Left renal pelvis (tissue), 4 donors: ENCODE measurements at places on chromosomes 5 and 9.

GRCh38 chr5:124124711-124125229, 612.8 kb downstream of the CSNK1G3 start:
- DNase-seq = no peak

- DNase-seq = no peak
These were observed 72.3 kb downstream of the GNA14 start for GRCh38 chr9:77575785-77576184.

DNA sequence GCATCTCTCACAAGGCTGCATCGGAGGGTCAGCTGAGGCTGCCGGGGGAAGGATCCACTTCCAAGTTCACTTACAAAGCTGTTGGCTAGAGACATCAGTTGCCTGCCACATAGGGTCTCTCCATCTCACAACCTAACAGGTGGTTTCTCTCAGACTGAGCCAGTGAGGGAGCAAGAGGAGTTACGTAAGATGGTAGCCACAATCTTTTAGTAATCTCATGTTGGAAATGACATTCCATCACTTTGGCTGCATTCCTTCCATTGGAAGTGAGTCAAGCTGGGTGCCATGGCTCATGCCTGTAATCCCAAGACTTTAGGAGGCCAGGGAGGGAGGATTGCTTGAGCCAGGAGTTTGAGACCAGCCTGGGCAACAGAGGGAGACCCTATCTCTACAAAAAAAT, 7.4 kb upstream of the GRK6 start:
- no peak for DNase-seq

- no peak for DNase-seq
These were observed 34.1 kb downstream of the PRRC1 start for GRCh38 chr5:127551410-127552041.

- DNase-seq = no peak
These were observed 207.9 kb upstream of the SLC27A6 start for GRCh38 chr5:128757196-128757959.

DNA sequence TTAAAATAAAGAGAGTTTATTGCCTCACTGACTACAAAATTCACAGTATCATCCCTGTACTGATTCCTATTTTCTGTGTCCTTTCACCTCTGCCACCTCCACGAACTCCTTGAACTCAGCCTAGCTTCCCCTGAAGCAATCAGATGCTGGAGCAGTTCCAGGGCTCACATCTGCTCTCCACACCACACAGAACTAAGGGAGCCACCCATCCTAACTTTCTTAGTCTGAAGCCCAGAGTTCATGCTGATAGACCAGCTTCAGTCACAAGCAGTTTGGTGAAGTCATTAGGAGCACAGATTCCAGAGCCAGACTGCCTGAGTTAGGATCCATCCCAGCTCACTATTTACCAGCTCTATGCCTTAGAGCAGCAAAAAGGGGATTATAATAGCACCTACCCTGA, 15.6 kb upstream of the EPB41L4A start:
- no peak for DNase-seq

- no peak for DNase-seq
These were observed 234.1 kb upstream of the ACTBL2 start for GRCh38 chr5:57716661-57717060.

DNA sequence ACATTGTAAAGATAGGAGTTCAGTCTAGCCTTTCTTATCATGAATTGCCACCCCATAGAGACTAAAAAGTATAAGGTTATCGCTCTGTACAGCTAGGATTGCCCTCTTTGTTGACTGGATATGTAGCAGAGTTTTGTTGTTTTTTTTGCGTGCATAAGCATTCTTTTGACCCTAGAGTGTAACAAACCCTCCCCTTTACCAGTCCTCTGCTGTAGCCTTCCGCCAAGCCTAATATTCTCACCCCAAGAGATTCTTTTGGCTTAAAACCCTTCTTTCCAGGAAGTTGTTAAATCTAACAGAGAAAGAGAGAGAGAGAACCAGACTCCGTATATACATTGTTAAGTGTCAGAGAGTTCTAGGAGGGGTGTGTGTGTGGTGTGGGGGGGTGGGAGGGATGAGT, 113.9 kb downstream of the FGF1 start:
- no peak for DNase-seq

GRCh38 chr9:95504053-95504963, 12.5 kb downstream of the PTCH1 start:
- DNase-seq = no peak

GRCh38 chr5:5983261-5983980, 394.9 kb downstream of the MED10 start:
- DNase-seq = no peak

DNA sequence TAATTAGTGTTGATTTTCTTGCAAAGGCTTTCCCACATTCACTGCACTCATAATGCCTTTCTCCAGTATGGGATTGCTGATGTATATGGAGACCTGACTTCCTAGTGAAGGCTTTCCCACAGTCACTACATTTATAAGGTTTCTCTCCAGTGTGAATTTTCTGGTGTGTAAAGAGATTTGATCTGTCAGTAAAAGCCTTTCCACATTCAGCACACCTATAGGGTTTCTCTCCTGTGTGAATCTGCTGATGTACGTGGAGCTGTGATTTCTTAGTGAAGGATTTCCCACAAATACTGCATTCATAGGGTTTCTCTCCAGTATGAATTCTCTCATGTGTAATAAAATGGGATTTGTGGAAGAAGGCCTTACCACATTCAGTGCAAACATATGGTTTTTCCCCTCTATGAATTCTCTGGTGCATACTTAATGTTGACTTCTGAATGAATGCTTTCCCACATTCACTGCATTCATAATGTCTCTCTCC, 31.1 kb downstream of the ZNF484 start:
- DNase-seq = no peak

DNA sequence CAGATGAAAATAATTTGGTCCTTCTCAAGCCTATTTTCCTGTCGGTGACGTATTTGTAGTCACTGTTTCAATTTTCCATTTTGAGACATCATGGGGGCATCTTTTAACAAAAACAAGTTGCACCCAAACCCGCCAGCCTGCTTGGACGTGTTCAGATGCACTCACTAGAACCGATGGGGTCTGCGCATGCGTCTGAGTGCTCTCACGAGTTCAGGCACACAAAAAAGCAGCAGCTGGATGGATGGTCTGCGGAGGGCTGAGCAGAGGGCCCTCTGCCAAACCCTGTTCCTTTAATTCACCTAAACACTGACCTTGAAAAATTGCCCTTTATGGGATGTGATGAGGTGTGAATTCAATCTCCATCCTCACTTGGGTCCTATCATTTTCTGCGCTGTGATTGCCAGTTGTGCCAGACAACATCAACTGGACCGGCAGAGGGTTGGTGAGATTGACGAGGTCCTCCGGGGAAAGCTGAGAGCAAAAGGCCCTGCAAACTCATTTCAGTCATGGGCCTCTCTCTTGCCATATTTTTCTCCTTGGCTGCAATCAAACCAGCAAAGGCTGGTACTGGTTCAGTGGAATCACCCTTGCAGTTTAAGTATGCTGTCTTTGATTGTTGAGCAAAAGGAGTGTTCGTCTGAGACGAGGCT, 251.9 kb downstream of the NFIB start:
- no peak for DNase-seq

- DNase-seq = no peak
These were observed 27.5 kb downstream of the TSPAN17 start for GRCh38 chr5:176674799-176675198.

DNA sequence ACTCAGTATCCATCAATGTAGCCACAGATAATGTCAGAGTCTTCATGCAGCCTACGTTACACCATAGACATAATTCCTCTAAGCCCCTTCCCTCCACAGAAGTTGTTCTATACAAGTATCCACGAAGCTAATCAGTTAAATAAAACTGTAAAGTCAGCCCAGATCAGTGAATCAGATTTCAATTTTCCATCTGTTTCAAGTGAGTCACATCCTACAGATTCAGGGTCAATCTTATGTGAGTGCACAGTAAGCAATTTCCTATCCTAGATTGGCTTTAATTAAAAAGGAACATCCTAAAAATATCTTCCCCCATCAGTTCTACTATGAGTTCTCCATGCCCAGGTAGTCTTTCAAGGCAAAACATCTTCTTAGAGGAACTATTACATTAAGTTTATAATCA, 402.5 kb downstream of the EFNA5 start:
- DNase-seq = no peak

- no peak for DNase-seq
These were observed 34.8 kb downstream of the VAV2 start for GRCh38 chr9:133957328-133957727.

DNA sequence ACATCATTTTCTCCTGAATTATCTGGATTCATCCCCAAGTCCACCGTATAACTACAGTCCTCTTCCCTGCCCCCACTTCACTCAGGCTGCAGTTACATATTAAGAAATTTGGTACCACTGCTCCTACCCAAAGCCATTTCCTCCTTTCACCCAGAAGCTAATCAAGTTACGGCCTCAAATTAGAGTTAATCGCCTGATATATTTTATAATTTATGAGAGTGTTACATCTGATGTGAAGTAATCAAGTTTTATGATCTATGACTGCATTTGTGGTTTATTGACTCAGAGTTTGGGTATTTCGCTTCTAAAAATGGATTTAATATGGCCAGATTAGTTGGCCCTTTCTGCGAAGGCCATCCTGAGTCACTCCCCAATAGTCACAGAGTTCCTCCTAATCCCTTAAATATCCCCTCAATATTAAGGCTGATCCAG, 223.6 kb upstream of the KIF2A start:
- DNase-seq = no peak

- no peak for DNase-seq
These were observed 211.9 kb downstream of the NXNL2 start for GRCh38 chr9:88746743-88747398.

DNA sequence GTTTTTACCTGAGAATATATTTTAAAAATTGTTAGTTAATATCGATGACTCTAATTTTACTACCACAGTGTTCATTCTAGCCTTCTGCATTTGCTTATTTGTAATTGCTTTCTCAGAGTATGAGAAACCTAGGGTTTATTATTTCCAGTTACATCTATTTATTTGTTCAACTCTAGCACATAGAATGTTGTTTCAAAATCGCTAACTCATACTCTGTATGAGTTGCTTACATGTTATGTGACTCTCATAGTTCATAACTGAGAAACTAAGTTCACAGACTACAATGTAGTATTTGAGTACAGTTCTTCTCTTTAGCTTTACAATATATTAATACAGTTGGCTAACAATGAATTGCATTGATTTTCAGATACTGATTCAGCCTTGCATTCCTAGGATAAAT, 103.2 kb downstream of the MACROH2A1 start:
- DNase-seq = no peak

- DNase-seq = no peak
These were observed 214.5 kb downstream of the SEC61B start for GRCh38 chr9:99436616-99437015.

DNA sequence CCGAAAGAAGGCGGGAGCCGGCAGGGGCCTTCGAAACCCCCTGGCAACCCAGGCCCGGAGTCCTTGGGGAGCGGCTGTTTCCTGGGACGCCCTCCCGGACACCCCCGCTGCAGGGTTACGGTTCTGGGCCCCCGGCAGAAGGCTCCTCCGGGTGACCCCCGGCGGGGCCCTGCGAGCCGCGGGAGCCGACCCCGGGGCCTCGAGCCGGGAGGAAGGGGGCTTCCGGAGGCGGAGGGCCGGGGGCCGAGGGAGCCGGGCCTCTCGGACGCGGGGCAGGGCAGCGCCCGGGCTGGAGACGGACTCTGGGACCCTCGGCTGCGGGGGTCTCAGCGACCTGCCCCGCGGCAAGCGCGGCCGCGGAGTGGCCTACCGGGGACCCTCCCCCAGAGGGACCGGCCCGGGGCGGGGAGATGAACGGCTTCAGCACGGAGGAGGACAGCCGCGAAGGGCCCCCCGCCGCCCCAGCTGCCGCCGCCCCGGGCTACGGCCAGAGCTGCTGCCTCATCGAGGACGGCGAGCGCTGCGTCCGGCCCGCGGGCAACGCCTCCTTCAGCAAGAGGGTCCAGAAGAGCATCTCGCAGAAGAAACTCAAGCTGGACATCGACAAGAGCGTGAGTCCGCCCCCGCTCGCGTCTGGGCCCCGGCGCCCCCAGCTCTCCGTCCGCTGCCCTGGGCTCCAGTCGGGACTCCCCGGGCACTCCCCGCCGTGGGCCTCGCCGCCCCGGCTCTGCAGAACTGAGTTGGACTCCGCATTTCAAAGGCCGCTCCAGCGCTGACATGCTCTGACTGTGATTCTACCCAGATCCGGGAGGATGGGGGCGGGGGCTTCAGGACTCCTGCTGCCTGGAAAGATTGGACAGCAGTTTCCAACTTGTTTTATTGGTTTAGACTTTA, 645 bp downstream of the SAP30L start:
- DNase-seq = no peak

GRCh38 chr5:118220556-118221195, 767.7 kb downstream of the DTWD2 start:
- DNase-seq = no peak

DNA sequence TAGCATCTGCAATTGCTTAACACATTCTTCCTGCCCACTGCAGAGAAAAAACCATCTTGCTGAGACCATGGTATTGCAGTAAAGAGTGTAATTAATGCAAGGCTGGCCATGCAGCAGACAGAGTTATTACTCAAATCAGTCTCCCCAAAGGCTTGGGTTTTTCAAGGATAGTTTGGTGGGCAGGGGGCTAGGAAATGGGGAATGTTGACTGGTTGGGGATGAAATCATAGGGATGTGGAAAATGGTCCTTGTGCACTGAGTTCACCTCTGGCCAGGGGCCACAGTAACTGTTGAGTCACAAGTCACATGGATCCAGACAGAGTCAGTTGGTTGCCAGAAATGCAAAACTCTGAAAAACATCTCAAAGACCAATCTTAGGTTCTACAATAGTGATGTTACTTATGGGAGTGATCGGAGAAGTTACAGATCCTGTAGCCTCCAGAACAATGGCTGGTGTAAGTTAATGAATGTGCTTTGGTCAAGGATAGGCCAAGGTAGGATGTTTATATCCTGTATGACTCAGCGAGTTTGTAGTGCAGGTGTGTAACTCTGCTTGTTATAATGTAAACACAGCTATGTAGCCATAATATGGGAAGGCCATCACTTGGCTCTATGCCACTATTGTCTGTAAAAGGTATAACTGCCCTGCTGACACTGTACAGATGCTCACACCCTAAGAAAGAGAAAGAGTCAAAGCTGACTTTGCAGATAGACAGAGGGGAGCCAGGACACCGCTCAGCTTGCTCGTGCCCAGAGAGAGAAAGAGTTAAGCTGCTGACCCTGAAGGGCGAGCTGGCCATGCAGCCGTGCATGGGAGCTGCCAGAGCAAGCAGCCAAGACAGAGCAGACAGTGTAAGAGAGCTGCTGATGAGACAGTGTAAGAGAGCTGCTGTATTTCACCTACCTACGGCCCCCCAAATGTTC, 27.2 kb downstream of the C9orf152 start:
- no peak for DNase-seq

DNA sequence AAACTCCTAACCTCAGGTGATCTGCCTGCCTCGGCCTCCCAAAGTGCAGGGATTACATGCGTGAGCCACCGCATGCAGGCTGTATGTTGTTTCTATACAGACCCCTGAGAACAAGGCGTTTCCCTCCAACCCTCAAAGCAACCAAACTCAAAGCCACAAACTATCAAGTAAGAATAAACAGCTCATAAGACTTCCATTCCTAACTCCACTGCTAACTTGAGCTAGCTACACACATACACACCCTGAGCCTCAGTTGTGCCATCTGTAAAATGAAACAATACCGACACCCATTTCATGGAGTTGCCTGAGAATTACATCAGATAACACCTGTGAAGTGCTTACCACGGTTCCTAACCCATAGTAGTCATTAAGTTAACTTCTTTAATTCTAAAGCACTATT, 70.8 kb downstream of the SERINC5 start:
- DNase-seq = no peak
